Fibroblast of skin of right biceps (primary cell): ENCODE measurements at places on chromosomes 1 and 21.

GRCh38 chr1:239763850-239764249 lies 327.8 kb upstream of the FMN2 start:
- DNase-seq = peak; percentile 8

DNA sequence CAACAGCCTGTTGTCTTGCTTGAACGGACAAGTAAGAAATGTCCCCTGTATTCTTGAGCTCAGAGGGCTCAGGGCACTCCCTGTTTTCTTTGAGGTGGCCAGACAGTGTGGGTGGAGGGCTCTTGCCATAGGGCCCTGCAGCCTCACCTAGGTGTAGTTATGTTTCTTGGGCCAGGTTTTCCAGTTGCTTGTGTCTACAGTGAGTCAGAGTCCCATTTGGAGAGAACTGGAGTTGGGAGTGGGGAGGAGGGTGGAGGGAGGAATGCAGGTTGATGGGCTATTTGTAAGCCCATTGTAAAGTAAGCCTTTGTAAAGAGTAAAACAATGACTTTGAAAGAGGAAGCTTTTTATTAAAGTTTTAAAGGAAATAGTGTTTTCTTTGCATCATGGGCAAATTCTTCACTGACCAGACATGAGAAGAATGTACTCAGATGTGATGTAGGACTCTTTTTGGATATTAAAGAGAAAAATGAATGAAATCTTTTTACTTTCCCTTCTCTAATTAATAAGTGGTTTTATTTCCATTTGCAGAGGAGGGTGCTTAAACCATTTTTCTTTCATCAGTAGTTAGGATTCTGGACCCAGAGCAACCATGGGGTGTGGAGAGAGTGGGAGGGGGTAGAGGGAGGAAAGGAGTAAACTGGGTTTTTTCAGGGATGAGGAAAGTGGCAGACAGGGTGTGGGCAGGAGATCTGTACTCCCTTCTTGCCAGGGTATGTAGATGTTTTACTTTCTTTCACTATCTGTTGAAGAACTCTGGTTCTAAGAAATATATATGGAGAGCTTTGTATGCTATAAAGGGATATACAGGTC lies 45.1 kb upstream of the MACF1 start:
- peak; percentile 52 for DNase-seq

DNA sequence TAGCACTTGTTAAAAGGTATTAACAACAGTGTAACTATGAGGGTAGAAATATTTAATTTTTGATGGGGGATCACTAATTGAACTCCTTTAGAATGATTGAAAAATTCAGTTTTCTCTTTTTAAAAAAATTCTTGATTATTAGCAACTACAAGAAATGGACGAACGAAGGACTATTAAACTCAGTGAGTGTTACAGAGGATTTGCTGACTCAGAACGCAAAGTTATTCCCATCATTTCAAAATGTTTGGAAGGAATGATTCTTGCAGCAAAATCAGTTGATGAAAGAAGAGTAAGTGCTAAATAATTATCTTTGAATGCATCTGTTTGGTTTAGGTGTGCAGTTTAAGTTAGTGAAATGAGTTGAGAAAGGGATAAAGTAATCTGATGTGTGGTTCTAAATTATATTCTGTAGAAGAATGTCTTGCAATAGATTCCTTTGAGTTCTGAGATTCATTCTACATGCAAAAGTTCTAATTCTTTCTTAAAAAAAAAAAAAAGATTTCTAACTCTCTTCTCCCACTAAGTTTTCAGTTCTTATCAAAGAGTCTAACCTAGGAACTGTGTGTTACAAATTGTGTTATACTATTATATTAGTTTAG lies 85.0 kb downstream of the FNBP1L start:
- DNase-seq = no peak

- no peak for DNase-seq
These were observed 389.6 kb upstream of the USP24 start for GRCh38 chr1:55604749-55605148.

DNA sequence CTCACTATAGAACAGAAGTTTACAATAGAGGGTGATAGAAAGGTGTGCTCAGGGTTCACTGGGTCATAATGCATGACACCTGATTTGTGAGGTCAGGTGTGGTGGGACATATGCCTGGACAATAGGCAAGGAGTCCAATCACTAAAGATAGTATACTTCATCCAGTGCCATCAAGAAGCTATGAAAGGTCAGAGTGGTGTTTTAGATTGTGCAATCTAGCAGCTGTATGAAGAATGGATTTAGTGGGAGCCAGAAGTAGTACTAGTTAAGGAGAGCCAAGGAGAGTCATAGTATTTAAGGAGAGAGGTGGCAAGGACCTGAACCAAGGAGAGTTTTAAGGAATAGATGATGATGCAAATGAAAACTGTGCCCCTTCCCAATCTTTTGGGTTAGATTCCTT lies 80.6 kb upstream of the C1orf105 start:
- no peak for DNase-seq

DNA sequence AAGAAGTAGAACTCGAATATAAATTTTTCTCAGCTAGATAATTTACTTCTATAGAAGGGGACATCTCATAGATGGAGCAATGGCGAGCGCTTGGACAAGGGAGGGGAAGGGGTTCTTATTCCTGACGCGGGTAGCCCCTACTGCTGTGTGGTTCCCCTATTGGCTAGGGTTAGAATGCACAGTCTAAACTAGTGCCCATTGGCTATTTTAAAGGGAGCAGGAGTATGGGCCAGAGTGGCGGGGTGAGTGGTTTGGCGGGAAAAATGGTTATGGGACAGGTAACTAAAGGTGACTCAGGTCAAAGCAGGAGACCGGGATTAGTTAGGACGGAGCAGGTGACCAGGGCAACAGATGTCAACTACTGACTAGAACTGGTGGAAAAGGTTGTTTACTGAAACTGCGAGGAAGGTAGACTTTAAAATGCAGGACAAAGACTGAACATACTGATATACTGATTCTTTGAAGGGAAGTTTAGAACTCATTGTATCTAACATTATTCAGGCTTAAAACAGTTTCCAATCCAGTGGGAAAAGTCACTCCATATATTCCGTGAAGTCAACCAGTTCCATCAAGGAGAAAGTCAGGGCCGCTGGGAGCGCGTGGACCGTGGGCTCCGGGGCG lies 940 bp upstream of the ATAD3A start:
- DNase-seq = peak; percentile 35

DNA sequence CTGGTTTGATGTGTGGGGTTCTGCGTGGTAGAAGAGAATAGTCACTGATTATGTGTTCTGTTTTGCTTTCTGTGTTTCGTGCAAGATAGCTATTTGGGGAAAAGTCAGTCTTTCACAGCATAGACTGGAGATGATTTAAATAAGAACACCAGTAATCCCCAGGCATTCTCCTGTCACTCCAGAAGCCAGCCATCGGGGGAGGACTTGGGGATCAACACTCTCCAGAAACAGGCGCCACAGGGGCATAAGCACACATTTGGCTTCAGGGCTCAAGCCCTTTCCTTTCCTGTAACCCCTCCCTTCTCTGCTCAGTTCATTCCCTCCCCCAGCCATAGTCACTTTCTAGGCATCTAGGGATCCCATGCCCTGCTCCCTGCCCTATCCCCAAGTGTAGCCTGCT lies 97.3 kb upstream of the BEND5 start:
- peak; percentile 43 for DNase-seq

GRCh38 chr1:47696404-47696736 lies 258.5 kb downstream of the FOXD2 start:
- no peak for DNase-seq

GRCh38 chr21:35190201-35190701 lies 141.1 kb upstream of the RUNX1 start:
- peak; percentile 70 for DNase-seq

DNA sequence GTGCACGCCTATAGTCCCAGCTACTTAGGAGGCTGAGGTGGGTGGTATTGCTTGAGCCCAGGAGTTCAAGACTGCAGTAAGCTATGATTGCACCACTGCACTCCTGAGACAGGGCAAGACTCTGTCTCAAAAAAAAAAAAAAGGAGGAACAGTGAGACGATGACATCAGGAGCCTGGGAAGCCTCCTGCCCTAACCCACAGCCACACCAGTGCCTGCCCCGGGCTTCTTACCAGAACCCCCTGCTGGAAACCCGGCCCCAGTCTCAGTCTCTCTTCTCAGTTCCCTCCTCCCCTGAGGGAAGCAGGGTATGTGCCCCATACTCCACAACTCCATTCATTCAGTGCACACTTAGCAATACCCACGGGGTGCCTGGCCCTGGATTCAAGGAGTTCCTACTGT lies 9.1 kb downstream of the COL8A2 start:
- DNase-seq = peak; percentile 51

GRCh38 chr1:29688471-29689365 lies 452.4 kb downstream of the PTPRU start:
- DNase-seq = peak; percentile 91
